Naive thymus-derived CD8-positive, alpha-beta T cell (primary cell): ENCODE measurements at places on chromosomes 3 and 15.

- no peak for DNase-seq
These were observed 15.2 kb upstream of the GLCE start for GRCh38 chr15:69145149-69145693.

- DNase-seq, result no peak
These were observed 269.7 kb downstream of the XXYLT1 start for GRCh38 chr3:195001261-195001660.

DNA sequence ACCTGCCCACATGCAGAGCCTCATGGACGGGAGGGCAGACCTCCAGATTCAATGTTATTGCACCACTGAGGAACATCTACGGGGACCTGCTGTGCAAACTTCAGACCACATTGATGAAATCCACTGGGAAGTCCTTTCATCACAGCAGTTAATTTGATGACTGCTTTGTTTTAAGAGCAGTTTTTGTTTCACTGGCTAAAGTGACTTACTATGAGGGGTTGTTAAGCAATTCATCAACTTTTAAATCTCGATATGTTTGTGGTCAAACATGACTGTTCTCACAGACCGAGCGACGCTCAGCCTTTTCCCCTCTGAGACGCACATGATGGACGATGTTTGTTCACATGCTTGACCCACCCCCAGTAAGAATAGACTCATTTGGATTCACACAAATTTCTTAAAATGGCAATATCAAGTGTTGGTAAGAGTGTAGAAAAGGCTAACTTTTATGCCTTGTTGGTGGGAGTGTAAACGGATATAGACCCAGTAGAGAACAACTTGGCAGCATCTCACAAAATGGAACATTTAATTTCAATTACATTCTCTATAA, 35.9 kb upstream of the IREB2 start:
- no peak for DNase-seq

GRCh38 chr3:71625676-71626075, 42.1 kb upstream of the FOXP1 start:
- DNase-seq, result no peak

- DNase-seq, result no peak
These were observed 80.0 kb upstream of the SPATA16 start for GRCh38 chr3:173221010-173221409.

GRCh38 chr3:167862104-167862730, 126.7 kb downstream of the SERPINI1 start:
- no peak for DNase-seq

GRCh38 chr3:4819746-4820145, 159.5 kb upstream of the BHLHE40 start:
- DNase-seq, result no peak

- no peak for DNase-seq
These were observed 318.8 kb upstream of the NAALADL2 start for GRCh38 chr3:174540116-174540908.

DNA sequence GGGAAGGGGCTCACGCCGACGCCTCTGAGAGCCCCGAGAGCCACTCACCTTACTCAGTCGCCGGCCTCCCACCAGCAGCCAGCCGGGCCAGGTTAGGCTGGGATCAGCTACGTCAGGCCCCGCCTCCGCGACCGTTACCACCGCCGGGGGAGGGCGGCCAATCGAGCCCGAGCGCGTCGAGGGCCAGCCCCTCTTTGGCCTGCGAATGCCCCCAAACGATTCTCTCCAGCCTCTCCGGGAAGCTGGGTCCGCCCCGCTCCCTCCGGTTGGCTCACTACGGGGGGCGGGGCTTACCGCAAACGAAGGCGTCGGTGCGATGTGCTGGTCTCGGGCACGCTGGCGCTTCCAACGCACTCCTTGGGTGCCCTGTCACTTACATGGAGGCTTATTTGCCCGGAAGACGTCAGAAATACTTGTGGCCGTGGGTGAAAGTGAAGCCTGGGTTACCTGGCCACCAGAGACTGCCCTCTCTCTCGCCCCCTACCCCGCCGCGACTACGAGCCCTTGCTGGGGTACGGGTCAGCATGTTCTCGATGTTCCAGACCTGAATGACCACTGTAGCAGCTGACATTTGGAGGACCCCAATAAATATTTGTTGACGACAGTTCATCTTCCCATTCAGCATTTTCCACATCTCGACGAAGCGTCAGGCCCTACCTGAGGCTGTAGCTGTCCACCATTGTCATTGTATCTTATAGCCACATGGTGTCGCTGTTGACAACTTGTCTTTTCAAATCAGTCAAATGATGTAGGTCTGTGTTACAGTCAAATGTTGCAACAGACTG, at the start of gene CEP70:
Gene CEP70, minus strand, starts transcription at position 111 of the 785 bp plus-strand sequence. CDS start 21,333 bp downstream, outside the sequence.
- DNase-seq, result peak; percentile 93

GRCh38 chr3:120828796-120829195, 79.2 kb upstream of the STXBP5L start:
- DNase-seq, result no peak

- DNase-seq, result no peak
These were observed 67.4 kb downstream of the CORO2B start for GRCh38 chr15:68646156-68646555.

DNA sequence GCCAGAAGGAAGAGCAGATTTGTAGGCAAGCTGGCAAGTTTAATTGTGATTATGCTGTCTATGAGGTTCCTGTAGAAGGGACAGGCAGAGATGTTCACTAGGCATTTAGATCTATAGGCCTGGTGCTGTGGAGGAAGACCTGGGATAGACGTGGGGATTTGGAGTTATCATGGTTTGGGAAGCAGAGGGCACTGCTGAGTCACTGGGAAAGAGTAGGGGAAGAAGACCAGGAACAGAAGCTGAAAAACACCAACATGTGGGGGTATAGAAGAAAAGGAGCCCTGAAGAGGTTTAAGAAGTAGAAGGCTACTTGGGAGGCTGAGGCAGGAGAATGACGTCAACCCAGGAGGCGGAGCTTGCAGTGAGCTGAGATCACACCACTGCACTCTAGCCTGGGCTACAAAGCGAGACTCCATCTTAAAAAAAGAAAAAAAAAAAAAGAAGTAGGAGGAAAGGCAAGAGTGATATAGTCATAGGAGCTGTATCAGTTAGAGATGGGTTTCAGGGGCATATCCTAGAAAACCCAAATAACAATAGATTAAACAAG, 19.3 kb downstream of the GRK7 start:
- no peak for DNase-seq

DNA sequence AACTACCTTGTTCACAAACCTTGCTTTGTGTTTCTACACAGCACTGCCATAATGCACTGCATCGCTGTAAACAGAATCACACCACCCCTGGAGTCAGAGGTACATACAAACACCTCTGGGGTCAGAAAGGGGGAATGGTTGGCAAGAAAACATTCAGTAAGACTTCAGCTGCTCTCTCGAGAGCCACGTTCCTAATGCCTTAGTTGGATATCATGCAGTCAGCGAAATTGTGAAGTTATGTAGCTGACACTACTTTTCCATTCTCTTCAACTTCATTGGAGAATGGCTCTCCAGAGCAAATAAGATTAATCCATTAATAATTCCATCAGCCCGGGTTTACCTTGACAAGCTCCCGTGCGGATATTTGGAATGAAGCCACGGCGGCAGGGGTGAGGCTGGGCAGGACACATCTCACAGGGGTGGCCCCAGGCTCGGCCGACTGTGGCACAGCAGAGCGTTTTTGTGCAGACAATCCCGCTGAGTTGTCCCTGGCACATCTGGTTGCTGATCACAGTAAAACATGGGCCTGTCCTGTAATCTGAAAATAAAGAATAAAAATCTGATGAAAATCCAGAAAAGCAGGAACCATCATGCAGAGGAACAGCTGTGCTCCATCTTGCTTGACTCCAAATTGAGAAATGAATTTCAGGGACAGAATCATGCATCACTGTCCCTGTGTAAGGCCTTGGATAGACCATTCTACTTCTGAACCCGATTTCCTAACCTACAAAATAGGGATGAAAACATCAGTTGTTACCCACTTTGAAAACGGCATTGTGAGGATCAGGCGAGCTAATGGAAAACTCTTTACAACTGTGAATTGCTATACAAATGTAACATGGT, 108.0 kb downstream of the FBN1 start:
- DNase-seq, result no peak

DNA sequence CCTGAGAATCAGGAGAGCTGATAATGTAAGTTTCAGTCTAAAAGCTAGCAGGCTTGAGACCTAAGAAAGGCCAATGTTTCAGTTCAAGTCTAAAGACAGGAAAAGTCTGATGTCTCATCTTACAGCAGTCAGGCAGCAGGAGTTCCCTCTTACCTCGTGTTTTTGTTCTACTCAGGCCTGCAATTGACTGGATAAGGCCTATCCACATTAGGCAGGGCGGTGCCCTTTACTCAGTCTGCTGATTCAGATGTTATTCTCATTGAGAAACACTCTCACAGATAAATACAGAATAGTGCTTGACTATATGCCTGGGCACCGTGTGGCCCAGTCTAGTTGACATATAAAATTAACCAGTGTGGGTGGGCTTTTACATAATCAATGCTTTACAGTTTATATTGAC, 122.4 kb downstream of the NR1D2 start:
- DNase-seq, result no peak

- no peak for DNase-seq
These were observed 20.4 kb upstream of the CELF6 start for GRCh38 chr15:72340366-72340765.

DNA sequence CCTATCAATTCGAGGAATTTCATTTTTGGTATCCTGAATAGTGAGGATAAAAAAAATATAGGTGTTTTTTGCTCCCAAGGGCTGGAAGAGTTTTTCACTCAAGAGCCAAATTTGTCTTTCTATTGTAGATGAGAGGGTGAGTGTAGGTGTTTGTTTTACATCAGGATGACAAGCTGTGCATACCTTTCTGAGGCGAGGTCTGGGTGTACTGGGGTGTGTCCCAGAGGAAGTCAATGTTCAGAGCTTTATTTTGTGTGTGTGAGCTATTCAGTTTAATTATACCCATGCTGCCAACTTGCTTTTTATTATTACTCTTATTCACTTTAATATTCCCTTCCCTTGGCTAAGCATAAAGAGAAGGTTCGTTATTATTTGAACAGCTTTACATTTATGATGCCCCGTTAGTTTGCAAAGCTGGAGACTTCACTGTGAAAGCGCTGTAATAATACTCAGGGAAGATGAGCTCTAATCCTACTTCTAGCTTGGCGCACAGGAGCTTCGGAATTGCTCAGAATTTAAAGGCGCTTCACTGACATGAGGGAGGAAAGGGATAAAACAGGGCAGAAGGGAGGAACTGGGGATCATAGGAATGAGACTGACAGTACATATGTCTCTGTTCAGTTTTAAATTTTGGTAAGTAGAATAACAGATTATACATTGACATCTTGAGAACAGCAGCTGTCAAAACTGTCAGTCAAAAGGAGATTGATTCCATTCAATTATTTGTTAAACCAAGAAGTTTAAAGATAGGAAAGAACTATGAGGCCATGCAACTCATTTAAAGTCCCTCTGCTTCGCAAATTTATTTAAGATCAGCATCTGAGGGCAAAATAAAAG, 117.7 kb upstream of the TP63 start:
- DNase-seq, result no peak

GRCh38 chr15:39939487-39940452, 5.9 kb downstream of the EIF2AK4 start:
- no peak for DNase-seq

GRCh38 chr3:157156837-157157635, 2.9 kb downstream of the CCNL1 start:
- DNase-seq, result no peak

DNA sequence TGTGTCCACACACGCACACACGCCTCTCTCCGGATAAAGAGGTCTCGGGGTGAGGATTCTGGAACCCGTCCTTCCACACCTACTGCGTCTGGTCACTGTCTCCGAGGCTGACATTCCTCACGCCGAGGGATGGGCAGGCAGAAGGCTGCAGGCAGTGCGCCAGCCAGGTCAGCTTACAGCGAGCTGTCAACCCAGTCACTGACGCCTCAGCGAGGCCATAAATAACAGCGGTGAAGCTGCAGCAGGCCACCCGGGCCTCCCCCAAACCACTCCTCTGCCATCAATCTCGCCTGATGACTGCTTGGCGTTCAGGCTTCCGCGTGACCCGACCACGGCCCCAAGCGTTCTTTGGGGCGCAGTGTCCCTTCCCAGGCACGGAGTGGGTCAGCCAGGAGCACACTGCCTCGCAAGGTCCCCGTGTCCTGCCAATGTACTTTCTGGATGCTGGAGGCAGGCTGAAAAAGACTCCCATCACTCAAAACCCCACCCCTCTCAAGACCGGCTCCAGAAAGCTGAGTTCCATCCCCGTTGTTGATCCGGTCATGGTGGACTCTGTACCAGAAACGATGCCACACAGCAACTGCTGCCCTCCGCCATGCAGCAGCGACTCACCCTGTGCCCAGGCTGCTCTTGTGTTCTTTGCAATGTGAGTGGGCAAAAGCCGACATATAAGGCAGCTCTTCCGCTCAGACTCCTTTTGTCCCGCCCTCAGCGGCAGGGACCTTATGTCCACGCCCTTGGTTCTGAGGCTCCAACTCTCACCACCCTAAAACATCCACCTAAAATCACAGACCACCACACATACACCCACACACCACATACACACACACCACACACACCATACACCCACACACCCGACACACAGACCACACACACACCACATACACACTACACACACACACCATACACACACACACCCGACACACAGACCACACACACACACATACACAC, 27.1 kb downstream of the CPN2 start:
- peak; percentile 56 for DNase-seq

- DNase-seq, result no peak
These were observed 150.6 kb upstream of the FRMD4B start for GRCh38 chr3:69536306-69537020.
